ENCODE measurements at places on chromosomes 2 and 18. TPM values are rescaled to one million over a fixed set of nuclear protein-coding genes. Genes with fewer than 3 reads are reported as not detected.

DNA sequence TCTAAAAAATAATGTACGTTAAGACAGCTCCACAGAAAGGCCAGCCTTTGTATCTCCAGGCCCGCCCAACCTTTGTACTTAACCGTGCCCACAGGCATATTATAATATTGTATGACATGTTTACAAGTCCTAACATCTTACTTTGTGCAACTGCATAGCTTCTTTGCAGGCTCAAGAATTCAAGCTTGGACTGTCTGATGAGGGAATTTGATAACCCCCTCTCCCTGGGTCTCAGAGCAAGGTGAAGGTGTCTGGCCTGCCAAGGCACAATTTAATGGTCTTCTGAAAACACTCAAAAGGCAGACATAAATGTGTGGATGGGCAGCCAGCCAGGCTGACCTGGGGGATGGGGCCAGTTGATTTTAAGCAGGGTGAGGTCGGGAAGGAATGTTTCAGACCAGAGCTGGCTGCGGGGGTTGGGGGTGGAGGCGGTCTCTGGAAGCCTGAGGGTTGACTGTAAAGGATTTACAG, 732.7 kb upstream of the FANCL start:
- DNase-seq = no peak

DNA sequence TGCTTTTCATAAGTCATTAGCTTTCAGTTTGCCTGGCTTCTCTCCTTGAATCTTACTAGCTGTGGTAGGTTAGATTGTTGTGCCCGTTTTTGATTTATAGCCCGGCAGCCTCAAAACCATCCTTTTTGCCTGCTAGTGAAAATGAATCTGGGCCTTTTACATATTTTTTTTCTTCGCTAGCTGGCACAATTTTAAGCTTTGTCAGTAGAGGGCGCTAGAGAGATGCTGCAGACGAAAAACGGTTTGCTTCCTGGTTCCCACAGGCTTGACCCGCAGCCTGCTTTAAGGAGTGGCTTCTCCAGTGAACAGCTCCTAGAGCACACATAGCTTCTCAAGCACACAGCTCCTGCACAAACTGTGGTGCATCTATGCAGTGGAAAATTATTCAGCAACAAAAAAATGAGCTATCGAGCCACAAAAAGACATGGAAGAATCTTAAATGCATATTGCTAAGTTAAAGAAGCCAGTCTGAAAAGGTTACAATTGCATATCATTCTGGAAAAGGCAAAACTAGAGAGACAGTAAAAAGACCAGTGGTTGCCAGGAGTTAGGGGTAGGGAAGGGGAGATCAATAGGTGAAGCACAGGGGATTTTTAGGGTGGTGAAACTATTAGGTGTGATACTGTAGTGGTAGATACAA, 47.9 kb downstream of the E2F6 start:
- DNase-seq = no peak

GRCh38 chr2:241966647-241967466, 97.3 kb downstream of the RTP5 start:
- no peak for DNase-seq

MCFD2 gene
- total RNA-seq = 66.1 TPM

GRCh38 chr2:46887028-46887885, 28.3 kb downstream of the MCFD2 start:
- no peak for DNase-seq

DNA sequence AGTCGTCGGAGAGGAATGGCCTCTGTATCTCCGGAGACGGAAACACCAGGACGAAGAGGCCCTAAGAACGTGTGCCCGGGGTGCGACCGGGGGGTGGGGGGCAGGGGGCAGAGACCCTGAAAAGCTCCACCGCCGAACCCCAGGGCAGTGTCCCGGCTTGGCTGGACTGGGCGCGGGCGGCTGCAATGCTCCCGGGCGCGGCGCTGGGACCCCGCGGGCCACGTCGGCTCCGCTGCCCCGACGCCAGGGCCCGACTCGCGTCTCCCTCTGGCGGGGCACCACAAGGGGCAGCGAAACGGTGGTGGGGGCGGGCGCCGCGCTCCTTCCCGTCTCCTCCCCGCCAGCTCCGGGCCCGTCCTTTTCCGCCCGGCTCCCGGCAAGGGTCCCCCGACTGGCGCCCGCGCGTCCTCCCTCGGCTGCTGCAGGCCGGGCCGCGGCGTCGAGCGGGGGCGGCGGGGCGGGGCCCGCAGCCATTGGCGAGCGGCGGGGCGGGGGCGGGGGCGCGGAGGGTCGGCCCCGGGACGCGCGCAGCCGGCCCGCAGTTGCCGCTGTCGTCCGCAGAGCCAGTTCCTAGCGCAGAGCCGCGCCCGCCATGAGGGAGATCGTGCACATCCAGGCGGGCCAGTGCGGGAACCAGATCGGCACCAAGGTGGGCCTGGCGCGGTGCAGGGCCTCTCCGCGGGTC, at the start of gene TUBB6:
Gene TUBB6 (plus strand): TSS at position 541 of the 685 bp plus-strand sequence. CDS start 52 bp downstream, at position 593.
- peak; percentile 89 for DNase-seq

POTEC gene
- total RNA-seq = not detected

FEV gene
- not detected for total RNA-seq
